Activated CD4-positive, alpha-beta T cell treated with anti-CD3 and anti-CD28 coated beads, Interleukin-2, amount 10 ng/mL, durations not matched to agents 24 days and 14 days (primary cell): ENCODE measurements at places on chromosomes 16 and 17. TPM values are rescaled to one million over a fixed set of nuclear protein-coding genes. Genes with fewer than 3 reads are reported as not detected.

ATXN2L gene
- 299 and 321 TPM in 2 replicates for total RNA-seq

STUB1 gene
- total RNA-seq = 90.2 and 93.8 TPM in 2 replicates

CDK3 gene
- total RNA-seq = 6.6 and 7.4 TPM in 2 replicates

SULT1A2 gene
- total RNA-seq = 0.23 and 0.52 TPM in 2 replicates

ABCC11 gene
- 0.12 TPM in 1 of 2 replicates, not detected in the other for total RNA-seq

FBXW10B gene
- total RNA-seq = 0.35 and 0.36 TPM in 2 replicates

SPEM3 gene
- total RNA-seq = not detected in 2 replicates

MYH11 gene
- 0.05 TPM in 1 of 2 replicates, not detected in the other for total RNA-seq

C16orf92 gene
- total RNA-seq = not detected in 2 replicates

AIPL1 gene
- total RNA-seq = not detected in 2 replicates

SDR42E2 gene
- 0.07 TPM in 1 of 2 replicates, not detected in the other for total RNA-seq

PDILT gene
- total RNA-seq = not detected in 2 replicates

SLFN12 gene
- 5.0 and 7.8 TPM in 2 replicates for total RNA-seq

CES3 gene
- 6.8 and 7.0 TPM in 2 replicates for total RNA-seq

ARL16 gene
- total RNA-seq = 34.9 and 37.6 TPM in 2 replicates

PTX4 gene
- total RNA-seq = not detected in 2 replicates

OR3A3 gene
- total RNA-seq = not detected in 2 replicates
